Fibroblast of lung (primary cell): ENCODE measurements at places on chromosomes 3 and 15. TPM values are rescaled to one million over a fixed set of nuclear protein-coding genes. Genes with fewer than 3 reads are reported as not detected.

DNA sequence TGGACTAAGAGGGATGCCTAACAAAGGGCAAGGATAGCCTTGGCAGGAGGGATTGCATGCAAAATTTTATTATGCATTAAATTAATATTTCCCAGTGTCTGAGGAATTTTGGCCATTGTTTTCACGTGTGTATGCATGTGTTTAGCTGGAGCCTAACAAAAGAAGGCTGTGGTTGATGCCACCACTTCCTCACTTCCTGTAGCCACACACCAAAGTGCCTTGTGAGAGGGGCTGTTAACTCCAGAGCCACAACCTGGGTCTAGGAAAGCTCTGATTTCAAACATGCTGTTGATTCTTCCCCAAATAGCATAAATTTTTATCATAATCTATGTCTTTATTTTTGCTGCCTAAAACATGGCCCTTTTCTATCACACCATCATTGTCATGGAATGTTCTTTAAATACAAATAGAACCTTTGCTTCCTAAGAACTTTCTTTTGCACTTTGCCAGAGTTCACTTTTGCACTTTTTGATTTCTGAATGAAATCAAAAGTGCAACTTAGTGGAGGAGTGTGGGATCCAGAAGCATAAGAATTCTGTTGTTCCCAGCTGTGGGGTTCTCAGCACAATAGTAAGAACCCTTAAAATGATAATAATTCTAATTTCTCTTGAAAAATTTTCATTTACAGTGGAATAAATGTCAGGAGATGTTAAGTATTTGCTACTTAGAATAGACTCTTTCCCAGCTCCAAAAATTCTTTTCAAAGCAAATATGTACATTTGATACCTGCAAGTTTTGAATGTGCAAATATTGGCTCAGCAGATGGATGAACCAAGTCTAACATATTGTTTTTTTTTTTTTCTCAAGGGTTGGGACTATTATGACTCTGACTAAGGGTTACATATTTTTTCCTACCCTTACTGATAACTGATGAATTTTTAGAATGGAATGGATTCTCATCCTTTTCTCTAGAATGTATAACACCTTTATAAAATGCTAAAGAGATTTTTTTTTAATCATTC is 35.6 kb upstream of the SPTSSB start:
- H3K4me3 ChIP-seq = no peak overlapping the region
- no peak overlapping the region for H3K27ac ChIP-seq
- no peaks in the 10 kb centered on the region for H3K4me1 ChIP-seq
- no peaks in the 10 kb centered on the region for H3K36me3 ChIP-seq
- no peak for DNase-seq

GRCh38 chr3:134145183-134145582 is 105.5 kb downstream of the RYK start:
- H3K4me1 ChIP-seq = no peaks in the 10 kb centered on the region
- no peaks in the 10 kb centered on the region for H3K27me3 ChIP-seq
- H3K36me3 ChIP-seq = no peaks in the 10 kb centered on the region
- no peak for DNase-seq

DNA sequence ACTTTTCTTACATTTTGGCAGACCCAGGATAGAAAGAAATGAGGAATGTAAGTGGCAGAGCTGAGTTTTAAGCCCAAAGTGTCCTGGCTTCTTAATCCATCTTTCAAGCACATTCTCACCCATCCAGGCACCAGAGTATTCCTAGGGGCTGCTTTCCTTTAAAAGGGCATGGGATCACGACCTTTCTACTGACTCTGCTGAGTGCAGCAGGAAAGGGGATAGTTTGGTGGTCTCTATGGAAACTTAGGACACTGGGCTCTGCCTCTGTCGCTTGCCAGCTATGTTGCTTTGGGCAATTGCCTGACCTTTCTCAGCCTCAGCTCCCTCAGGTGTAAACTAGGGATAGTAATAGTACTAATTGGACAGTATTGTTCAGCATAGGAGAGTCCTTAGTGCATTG is 458.4 kb downstream of the PDCD6IP start:
- H3K27me3 ChIP-seq = no peaks in the 10 kb centered on the region
- H3K4me3 ChIP-seq = no peak overlapping the region
- no peaks in the 10 kb centered on the region for H3K4me1 ChIP-seq
- DNase-seq = no peak

GRCh38 chr3:53816425-53816824 is 29.8 kb downstream of the CHDH start:
- H3K4me3 ChIP-seq = no peak overlapping the region
- H3K27ac ChIP-seq = no peak overlapping the region
- H3K27me3 ChIP-seq = no peaks in the 10 kb centered on the region
- peak; percentile 26 for DNase-seq
- H3K36me3 ChIP-seq = no peaks in the 10 kb centered on the region

GRCh38 chr3:53243165-53243564 is 12.7 kb downstream of the TKT start:
- no peaks in the 10 kb centered on the region for H3K27me3 ChIP-seq
- peak; percentile 65 for DNase-seq
- peak overlapping the region; percentile 34 for H3K27ac ChIP-seq
- peaks cover 17% of the 10 kb centered on the region for H3K4me1 ChIP-seq
- H3K4me3 ChIP-seq = no peak overlapping the region

The ZNF710 gene
- 5.9 and 9.4 TPM in 2 replicates for total RNA-seq

DNA sequence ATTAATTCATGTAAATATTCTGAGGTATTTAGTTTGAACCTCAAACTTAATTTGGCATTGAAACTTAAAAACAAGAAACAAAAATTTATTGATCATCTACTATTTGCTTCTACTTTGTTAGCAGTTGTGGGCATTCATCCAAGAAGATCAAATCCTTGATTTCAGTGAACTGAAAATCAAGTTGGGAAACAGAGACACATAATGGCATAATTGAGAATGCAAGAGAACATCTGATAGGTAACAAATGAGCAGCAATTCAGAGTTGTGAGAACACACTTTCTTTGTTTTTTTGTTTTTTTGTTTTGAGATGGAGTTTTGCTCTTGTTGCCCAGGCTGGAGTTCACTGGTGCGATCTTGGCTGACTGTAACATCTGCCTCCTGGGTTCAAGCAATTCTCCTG is 33.9 kb upstream of the MED12L start:
- no peak overlapping the region for H3K4me3 ChIP-seq
- H3K36me3 ChIP-seq = no peaks in the 10 kb centered on the region
- H3K4me1 ChIP-seq = no peaks in the 10 kb centered on the region
- DNase-seq = no peak
- no peaks in the 10 kb centered on the region for H3K27me3 ChIP-seq

The HCN4 gene
- total RNA-seq = not detected in 2 replicates

The CNTN4 gene
- total RNA-seq = 0.17 and 0.51 TPM in 2 replicates

The ADAMTS7 gene
- 5.1 and 7.9 TPM in 2 replicates for total RNA-seq

DNA sequence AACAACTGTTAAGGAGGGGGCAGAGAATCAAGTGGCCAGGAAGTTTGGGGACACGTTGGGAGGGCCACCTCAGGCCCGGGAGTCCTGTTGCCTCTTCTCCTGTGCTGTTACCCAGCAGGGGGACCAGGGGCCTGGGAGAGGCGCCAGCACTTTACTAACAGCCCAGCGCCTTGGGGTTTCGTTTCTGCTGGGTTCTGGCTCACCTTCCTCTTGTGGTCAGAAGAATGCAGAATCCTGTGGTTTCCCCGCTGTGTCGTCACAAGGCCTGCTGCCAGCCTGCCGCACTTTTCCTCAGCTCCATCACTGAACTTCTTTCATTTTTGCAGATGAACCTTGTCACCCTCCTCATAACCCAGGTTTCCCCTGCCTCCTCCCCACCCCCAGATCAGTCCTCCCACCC is 67.7 kb downstream of the SLC30A4 start:
- H3K27ac ChIP-seq = peak overlapping the region; percentile 81
- H3K4me1 ChIP-seq = peaks cover 20% of the 10 kb centered on the region

DNA sequence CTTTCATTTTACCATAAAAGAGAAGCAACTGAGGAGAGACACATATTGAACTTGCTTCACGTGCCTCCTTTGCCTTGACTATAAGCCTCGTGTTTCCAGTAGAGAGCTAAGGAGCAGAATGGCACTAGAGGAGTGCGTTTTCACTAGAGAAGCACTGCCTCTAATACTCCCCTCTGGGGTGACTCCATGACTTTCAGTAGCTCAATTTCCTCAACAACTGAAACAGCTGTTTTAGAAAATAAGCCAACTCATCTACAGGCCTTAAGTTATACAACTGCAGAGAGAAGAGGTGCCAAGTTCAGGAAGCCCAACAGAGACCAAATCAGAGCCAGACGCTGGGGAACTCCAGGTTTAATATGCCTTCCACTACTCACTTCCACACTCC is 1.9 kb downstream of the UBP1 start:
- H3K27ac ChIP-seq = peak overlapping the region; percentile 92
- H3K4me1 ChIP-seq = peaks cover 2% of the 10 kb centered on the region

DNA sequence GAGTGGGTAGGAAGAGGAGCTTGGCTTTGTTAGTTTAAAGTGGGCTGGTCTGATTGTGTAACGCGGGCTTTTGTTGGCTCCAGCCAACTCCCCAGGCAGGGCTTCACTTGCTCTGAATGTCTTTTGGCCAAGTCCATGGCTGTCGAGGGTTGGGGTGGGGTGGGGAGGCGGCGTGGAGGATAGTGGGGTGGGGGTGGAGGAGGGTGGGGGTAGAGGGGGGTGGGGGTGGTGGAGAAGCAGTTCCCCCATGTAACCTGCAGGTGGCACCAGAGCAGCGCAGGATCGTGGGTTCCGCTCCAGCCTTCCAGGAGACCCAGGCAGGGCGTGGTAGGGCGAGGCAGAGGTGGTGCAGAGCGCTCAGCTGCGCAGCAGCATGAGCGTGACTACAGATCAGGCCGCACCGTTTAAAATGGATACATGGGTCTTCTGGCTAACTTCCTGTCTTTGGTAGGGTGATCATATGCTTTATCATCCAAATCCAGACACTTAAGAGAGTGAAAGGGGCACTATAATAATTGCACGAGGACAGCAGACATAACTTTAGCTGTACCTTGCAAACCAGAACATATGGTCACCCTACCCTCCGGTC is 28.3 kb downstream of the GOLGA6A start:
- peaks cover 30% of the 10 kb centered on the region for H3K4me1 ChIP-seq
- peak; percentile 78 for DNase-seq
- no peak overlapping the region for H3K4me3 ChIP-seq
- H3K36me3 ChIP-seq = no peaks in the 10 kb centered on the region
- H3K27ac ChIP-seq = no peak overlapping the region
- H3K27me3 ChIP-seq = peaks cover 2% of the 10 kb centered on the region

DNA sequence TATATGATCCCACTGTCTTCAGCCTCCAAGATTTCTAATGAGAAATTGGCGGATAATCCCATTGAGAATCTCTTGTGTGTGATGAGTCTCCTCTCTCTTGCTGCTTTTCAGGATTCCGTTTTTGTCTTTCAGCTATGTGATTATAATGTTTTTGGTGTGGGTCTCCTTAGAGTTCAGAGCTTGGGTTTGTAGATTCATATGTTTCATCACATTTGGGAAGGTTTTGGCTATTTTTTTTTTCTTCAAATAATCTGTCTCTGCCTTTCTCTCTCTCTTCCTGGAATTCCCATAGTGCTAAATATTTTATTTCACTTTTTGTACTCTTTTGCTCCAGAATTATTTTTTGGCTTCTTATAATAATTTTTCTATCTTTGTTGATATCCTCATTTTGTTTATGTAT is 40.4 kb downstream of the SACM1L start:
- no peak overlapping the region for H3K27ac ChIP-seq
- no peak overlapping the region for H3K4me3 ChIP-seq
- peaks cover 2% of the 10 kb centered on the region for H3K36me3 ChIP-seq
- no peaks in the 10 kb centered on the region for H3K4me1 ChIP-seq

The C3orf22 gene
- total RNA-seq = not detected in 2 replicates

DNA sequence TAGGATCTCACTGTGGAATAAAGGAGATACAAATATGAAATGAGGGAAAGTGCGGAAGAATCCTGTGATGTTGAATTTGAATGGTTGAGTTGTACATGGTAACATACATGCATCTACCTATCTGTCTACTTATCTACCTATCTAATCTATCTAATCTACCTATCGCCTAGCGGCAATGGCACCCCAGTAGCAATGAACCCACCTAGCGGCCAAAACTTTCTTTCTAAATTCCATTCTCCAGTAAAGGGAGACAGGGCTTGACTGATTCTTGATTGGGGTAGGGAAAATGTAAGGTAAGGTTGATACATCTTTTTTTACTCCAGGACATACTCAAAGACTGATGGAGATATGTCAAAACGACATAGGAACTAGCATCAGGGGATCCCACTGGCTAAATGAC is 345.0 kb downstream of the FHIT start:
- no peaks in the 10 kb centered on the region for H3K36me3 ChIP-seq
- no peaks in the 10 kb centered on the region for H3K4me1 ChIP-seq
- H3K4me3 ChIP-seq = no peak overlapping the region

The CASR gene
- under 0.01 TPM in 1 of 2 replicates, not detected in the other for total RNA-seq

The VGLL3 gene
- total RNA-seq = 41.1 and 53.7 TPM in 2 replicates

DNA sequence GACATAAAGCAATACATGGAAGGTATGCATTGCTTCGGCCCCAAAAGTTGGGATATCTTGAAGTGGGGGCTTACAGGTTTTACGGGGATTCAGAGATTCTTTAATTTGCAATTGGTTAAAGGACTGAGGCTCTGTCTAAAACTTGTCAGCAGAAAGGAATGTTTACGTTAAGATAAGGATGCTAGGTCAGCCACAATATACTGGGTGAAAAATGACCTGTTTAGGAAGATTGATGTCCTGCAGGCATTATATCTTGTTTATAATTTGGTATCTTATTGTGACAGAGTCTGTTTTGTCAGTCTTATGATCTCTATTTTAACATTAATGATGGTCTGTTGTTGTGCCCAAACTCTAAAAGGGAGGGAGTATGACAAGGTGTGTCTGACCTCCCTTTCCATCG is 15.3 kb upstream of the CCNDBP1 start:
- no peak overlapping the region for H3K27ac ChIP-seq
- no peaks in the 10 kb centered on the region for H3K4me1 ChIP-seq
- no peaks in the 10 kb centered on the region for H3K27me3 ChIP-seq
- H3K36me3 ChIP-seq = peaks cover 1% of the 10 kb centered on the region

The ZPLD1 gene
- 0.17 TPM in 1 of 2 replicates, not detected in the other for total RNA-seq

GRCh38 chr3:184381261-184382224 is 1.7 kb downstream of the CHRD start:
- no peak overlapping the region for H3K27ac ChIP-seq
- H3K4me3 ChIP-seq = no peak overlapping the region
- H3K36me3 ChIP-seq = no peaks in the 10 kb centered on the region
- no peak for DNase-seq

The BMF gene
- total RNA-seq = 8.6 and 9.5 TPM in 2 replicates

The EXD1 gene
- 0.17 TPM in 1 of 2 replicates, not detected in the other for total RNA-seq

DNA sequence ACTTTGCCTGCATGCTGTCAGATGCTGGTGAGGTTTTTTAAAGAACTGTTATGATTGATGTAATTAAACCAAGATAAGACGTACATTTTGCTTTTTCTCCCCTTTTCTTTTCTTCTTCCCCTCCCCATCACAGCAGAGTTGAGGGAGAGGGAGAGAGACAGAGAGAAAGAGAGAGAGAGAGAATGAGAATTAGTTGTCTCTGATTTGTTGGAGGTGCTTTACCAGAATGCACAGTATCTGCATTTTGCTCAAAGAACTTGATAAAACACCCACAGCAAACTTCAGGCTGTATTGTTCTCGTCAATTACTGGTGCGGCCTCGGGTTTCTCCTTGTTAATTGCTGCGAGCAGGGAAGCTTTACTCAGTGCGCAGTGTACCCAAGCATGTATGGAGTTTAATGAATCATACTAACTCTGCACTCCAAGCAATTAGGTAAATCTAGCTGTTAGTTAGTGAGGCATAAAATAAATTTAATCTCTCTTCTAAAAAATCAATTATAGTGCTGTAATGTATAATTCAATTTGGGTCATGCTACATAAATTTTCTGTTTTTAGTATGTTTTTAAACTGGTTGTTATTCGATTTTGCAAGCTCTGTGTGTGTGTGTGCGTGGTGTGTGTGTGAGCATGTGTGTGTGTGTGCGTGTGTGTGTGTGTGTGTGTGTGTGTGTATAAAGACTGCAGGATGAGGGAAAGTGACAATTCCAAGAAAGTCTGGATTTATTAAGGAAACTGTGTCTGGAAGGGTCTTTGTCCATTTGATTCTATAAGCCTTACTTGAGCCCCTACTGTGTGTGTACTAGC is 273.4 kb downstream of the TLE3 start:
- DNase-seq = no peak
- no peaks in the 10 kb centered on the region for H3K4me1 ChIP-seq
- peaks cover 4% of the 10 kb centered on the region for H3K27me3 ChIP-seq

The CILP gene
- 0.17 and 0.26 TPM in 2 replicates for total RNA-seq
